ENCODE measurements at places on chromosomes 6 and 20.

DNA sequence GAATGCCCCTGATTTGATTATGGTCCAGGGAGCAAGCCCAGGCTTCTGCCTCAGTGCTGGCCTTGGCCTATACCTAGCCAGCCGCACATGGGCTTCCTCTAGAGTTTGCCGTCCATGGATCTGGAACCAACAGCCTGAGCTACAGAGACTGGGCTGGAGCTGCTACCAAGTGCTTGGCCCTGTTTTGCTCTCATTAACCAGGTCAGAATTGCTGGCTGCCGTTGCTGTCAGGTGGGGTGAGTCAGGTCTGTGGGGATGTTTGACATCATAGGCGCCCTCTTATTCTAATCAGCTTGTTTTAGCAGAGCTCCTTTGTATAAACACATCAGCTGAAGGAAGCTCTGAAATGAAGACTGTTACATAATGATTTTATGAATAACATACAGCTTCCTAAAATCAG is 83.1 kb upstream of the PHACTR2 start:
- DNase-seq, result peak; percentile 34

- peak; percentile 74 for DNase-seq
These were observed 62.2 kb downstream of the ARFGEF2 start for GRCh38 chr20:48983423-48984400.

DNA sequence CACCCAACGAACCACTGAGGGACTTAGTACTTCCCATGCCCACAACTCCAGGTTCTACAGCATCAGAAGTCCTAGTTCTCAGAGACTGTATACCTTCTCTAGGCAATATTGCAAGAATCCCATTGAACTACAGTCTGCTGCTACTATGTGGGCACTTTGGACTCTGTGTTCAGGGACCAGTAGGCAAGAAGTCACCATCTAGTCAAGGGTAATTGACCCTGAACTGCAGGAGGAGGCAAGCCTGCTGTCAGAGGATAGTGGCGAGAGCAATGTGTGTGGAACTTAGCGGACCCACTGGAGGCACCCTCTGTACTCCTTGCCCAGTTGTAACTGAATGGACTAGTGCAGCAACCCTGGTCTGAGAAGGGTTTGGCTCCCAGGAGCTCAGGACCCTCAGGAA is 15.7 kb downstream of the HEBP2 start:
- no peak for DNase-seq

DNA sequence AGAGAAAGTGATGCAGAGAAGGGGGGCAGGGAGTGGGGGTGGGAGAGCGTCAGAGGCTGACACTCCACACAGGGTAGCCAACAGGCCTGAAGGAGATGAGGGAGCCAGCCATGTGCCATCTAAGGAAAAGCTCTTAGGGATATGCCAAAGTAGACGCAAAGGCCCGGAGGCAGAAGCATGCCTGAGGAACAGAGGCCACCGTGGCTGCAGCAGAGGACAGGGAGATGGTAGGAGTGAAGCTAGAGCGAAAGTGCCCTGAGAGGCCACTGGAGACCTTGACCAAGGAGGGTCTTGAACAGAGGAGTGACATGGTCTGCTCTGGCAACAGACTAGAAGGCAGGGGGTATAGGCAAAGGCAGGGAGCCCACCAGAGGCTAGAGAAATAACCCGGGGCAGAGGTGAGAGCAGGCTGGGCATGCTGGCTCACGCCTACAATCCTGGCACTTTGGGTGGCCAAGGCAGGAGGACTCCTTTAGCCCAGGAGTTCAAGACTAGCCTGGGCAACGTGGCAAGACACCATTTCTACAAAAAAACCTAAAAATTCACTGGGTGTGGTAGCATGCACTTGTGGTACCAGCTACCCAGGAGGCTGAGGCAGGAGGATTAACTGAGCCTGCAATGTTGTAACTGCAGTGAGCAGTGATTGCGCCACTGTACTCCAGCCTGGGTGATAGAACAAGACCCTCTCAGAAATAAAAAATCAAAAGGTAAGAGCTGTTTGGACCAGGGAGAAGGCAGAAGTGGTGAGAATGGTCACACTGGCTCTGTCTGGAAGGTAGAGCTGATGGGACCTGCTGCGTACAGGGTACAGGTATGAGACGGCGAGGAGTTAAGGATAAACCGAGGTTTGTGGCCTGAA is 6.3 kb downstream of the RRBP1 start:
- DNase-seq, result no peak

DNA sequence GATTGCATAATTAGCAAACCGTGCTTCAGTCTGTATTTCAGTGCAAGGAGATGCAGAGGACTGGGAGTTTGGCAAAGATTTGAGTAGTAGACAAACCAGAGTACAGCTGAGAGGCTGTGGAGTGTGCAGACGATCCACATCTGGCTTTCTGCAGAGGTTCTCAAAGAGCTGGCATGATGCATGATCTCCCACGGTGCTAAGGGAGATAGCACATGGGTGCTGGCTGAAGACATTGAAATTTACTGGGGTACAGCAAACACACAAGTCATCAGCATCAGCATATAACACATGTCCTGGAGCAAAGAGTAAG is 79.0 kb upstream of the FAM184A start:
- DNase-seq, result no peak

GRCh38 chr6:129842881-129843409 is 18.2 kb downstream of the TMEM244 start:
- no peak for DNase-seq

GRCh38 chr6:13094781-13095425 is 233.4 kb downstream of the TBC1D7 start:
- DNase-seq, result no peak

- DNase-seq, result no peak
These were observed 3.7 kb downstream of the GRIK2 start for GRCh38 chr6:101397199-101397598.

- no peak for DNase-seq
These were observed 16.8 kb downstream of the TMEM244 start for GRCh38 chr6:129844118-129844891.

- no peak for DNase-seq
These were observed 69.1 kb upstream of the LOC128125822 start for GRCh38 chr6:63503199-63503598.

DNA sequence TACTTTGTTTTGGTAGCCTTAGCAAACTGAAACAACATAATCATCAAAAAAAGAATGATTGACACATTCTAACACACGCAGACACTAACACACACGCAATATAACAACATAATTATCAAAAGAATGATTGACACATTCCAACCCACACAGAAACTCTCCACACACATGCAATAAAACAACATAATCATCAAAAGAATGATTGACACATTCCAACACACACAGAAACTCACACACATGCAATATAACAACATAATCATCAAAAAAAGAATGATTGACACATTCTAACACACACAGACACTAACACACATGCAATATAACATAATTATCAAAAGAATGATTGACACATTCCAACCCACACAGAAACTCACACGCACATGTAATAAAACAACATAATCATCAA is 172.4 kb downstream of the THBS2 start:
- no peak for DNase-seq

DNA sequence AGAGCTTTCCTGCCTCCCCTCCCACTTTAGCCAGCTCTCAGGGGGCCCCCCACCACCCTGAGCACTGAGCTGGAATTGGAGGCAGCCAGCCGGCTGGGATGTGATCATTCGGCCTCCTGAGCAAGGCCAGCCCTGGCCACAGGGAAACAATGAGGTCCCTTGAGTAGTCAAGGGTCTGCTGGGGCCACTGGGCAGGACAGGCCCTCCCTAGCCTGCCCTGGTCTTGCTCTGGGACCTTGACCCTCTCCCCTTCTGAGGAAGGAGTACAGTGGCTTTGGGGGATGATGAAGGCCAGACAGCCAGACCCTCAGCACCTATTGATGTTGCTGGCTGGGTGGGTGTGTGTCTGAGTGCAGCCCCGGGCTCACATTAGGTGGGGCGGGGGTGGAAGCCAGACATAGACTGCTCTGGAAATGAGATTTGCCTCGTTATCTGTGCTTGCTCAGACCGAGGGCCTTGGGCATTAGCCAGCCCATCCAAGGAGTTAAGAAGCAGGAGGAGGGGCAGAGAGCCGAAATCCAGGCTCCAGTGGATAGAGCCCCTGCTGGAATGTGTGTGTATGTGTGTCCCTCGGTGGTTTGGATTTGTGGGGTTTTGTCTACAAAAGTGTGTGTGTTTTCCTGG is 21.3 kb downstream of the CD40 start:
- DNase-seq, result no peak

DNA sequence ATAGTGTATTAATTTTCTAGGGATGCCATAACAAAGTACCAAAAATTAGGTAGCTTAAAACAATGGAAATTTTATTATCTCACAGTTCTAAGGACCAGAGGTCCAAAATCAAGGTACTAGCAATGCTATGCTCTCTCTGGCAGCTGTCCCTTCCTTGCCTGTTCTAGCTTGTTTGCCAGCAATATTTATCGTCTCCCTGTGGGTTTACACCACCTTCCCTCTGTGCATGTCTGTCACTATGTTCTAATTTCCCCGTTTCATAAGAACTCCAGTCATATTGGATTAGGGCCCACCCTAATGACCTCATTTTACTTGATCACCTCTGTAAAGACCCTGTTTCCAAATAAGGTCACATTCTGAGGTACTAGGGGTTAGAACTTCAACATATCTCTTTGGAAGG is 217.2 kb downstream of the IBTK start:
- DNase-seq, result no peak

DNA sequence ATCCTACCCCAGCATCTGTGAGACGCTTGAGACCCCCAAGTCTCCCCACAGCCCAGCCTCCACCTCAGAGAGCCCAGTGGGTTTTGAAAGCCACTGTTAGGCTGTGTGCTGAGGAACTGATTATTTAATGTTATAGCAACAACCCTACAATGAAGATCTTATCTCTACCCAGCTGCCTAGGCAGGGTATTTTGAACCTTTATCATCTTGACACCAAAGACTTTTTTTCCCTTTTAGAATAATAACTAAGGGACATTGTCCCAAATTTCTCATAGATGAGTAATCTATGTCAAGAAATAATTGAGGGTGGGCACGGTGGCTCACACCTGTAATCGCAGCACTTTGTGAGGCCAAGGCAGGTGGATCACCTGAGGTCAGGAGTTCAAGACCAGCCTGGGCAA is 26.2 kb downstream of the HM13 start:
- DNase-seq, result no peak

DNA sequence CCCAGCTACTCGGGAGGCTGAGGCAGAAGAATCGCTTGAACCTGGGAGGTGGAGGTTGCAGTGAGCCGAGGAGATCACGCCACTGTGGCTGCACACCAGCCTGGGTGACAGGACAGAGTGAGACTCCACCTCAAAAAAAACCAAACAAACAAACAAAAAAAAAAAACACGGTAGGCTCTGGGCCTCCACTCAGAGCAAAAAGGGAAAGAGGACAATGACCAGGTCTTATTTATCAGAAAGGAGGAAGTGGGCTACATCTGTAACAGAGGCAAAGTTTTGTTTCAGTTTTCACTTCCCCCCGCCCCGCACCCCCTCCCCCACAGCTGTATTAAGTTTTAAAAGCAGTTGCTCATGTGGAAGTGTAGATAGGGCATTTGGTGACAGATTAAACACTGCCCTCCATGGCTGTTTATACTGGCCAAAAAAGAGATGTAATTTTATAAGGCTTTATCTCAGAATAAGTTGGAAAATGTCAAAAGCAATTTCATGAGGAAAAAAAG is 114.6 kb downstream of the RCAN2 start:
- DNase-seq, result no peak

DNA sequence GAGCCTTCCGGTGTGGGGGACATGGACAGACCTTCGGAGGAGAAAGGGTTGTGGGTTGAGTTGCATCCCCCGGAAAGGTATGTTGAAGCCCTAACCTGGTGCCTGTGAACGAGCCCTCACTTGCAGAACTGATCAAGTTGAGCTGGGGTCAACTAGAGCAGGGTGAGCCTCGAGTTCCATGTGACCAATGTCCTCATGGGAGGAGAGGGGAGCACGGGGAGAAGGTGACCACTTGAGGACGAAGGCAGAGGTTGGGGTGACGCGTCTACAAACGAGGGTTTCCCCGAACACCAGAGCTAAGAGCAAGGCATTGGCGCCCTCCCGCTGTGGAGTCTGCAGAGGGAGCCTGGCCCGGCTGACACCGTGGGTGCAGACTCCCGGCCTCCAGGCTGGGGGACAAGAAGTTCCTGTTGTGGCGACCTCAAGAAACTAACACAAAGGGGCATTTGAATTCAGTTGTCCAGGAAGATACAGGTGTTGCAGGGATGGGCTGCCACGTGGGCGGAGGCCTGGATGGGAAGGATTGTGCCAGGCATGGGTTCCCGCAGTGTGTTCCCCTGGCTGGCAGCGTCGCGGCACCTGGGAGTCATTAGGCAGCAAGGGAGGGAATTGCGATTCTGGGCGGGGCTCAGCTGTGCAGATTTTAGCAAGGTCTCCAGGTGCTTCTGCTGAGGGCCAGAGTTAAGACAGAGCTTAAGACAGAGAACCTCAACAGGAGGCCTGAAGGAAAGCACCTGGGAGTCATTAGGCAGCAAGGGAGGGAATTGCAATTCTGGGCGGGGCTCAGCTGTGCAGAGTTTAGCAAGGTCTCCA is 20.4 kb upstream of the UNC93A start:
- no peak for DNase-seq

GRCh38 chr6:121647905-121648304 is 212.5 kb downstream of the GJA1 start:
- DNase-seq, result no peak

DNA sequence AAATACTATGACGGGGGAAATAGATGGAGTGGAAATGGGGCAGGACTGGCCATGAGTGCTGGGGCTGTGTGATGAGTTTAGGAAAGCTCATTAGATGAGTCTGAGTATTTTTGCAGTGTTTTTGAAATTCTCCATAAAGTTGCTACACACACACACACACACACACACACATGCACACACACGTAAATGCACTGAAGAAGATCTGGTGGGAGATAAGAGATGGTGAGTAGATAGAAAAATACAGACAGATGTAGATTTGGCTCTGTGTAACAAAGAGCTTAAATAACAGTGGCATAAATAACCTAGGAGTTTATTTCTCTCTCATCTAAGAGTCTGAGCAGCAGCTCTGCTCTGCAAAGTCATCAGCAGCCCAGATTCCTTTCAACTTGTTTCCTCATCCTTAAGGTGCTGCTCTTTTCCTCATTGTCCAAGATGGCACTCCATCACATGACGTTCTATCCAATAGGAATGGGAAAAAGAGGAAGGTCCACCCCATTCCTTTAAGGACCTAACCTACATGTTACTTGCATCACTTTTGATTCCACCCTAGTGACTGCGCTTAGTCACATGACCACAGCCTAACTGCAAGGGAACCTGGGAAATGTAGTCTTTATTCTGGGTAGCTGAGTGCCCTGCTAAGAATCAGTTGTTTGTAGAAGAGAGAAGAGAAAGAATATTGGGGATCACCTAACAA is 76.4 kb downstream of the EYA2 start:
- peak; percentile 18 for DNase-seq

- DNase-seq, result no peak
These were observed 25.5 kb downstream of the RNF144B start for GRCh38 chr6:18412644-18413043.
